ENCODE measurements at places on chromosomes 12 and 14.

- DNase-seq = no peak
Observed at GRCh38 chr12:121222847-121223246, 12.9 kb downstream of the P2RX4 start.

DNA sequence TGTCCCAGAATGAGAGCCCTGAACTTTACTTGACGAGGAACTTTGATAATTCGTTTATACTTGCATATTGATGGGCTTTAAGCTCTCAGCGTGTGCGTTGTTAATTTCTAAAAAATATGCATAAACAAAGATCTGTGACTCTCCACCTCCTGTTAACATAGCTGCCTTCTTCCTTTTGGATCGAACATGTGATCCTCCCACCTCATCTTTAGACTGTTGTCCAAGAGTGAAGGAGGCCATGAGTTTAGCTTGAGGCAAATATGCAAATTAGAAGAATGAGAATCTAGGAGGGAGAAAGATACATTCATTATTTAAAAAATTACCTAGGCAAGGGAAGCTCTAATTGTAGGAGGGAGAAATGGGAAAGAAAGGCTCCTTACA lies 617 bp downstream of the TTC8 start:
- DNase-seq = no peak

- DNase-seq = no peak
Observed at GRCh38 chr14:57161583-57162234, 107.0 kb downstream of the EXOC5 start.

GRCh38 chr14:95192311-95192710 lies 35.0 kb upstream of the DICER1 start:
- no peak for DNase-seq

GRCh38 chr14:50985124-50985858 lies 41.0 kb upstream of the PYGL start:
- DNase-seq = no peak

DNA sequence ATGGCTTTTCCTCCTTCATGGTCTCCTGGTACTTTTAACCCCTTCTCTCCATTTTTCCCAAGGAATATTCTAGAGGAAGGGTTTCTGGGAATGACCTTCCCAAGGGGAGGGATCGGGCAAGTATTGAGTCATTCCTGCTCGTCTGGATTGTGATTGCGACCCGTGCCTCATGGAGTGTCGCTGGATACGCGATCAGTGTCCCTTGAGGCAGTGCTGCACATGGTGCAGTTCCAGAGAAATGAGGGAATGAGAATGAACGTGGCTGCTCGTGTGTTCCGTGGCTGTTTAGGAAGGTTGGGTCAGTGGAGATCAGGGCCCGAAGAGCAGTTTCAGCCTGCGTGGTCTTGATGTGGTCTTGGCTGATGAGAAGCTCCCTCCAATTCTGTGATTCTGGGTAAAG lies 234.4 kb downstream of the CACNA1C start:
- no peak for DNase-seq

GRCh38 chr12:58249610-58250009 lies 308.2 kb downstream of the ATP23 start:
- DNase-seq = no peak

- no peak for DNase-seq
Observed at GRCh38 chr12:39807043-39807442, 187.4 kb upstream of the ABCD2 start.

GRCh38 chr12:122227341-122227740 lies 1.5 kb upstream of the DIABLO start:
- no peak for DNase-seq

- DNase-seq = peak; percentile 1
Observed at GRCh38 chr14:22070119-22070982, 396.7 kb upstream of the OR4E1 start.

- DNase-seq = no peak
Observed at GRCh38 chr14:99508896-99509629, 27.9 kb downstream of the CCNK start.

- DNase-seq = no peak
Observed at GRCh38 chr14:50974118-50974517, 29.8 kb upstream of the PYGL start.

DNA sequence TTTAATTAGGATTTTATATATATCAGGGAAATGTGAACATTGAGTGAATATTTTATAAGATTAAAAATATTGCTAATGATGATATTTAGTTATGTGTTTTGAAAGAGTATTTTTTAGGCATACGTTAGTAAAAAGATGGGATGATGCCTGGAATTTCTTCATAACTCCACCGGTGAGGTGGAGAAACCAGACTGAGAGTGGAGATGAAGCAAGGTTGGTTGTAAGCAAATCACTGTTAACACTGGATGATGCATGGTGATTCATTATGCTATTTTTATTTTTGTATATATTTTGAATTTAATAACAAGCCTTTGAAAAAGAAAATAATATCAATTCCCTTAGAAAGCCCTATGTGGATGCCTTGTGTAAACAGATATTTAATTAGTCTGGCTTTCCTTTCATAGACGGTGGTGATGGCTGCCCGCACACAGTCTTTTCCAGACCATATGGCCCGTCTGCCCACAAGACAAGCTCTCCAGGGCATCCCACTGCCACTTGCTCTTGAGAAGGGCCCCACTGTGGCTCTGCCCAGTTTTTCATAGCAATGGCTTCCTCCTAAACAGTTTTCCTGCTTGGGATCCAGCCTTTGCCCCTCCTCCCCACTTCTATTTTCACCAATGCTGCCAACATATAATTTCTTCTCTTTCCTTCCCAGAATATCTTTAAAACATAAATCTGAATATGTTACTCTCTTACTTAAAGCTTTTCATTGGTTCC lies 95.4 kb downstream of the HELB start:
- DNase-seq = no peak

GRCh38 chr12:48852734-48853688 lies 1.0 kb upstream of the DDX23 start:
- DNase-seq = peak; percentile 79

DNA sequence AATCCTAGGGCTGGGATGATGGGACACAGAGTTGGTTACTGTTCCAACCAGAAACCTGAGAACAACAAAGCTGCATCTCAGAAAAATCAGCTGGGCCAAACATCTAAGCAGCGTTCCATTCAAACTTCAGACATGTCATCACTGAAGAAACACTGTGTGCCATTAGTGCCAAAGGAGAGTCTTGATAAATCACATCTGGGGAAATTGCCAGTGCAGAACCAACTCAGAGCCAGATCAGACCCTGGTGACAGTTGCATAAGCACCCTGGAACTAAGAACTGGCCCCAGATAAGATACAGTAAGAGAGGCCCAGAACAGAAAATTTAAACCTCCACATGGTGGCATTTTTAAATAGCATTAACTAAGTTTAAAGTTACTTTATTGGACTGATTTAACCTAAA lies 482.8 kb downstream of the PRKD1 start:
- DNase-seq = no peak

GRCh38 chr12:57481671-57482070 lies 2.0 kb upstream of the ARHGAP9 start:
- DNase-seq = no peak

GRCh38 chr14:29814156-29815015 lies 113.3 kb downstream of the PRKD1 start:
- no peak for DNase-seq

GRCh38 chr14:89304561-89304960 lies 112.5 kb downstream of the FOXN3 start:
- DNase-seq = no peak

- no peak for DNase-seq
Observed at GRCh38 chr12:16612647-16613046, 6.7 kb upstream of the LMO3 start.

- no peak for DNase-seq
Observed at GRCh38 chr12:89421092-89421835, 69.0 kb upstream of the DUSP6 start.

DNA sequence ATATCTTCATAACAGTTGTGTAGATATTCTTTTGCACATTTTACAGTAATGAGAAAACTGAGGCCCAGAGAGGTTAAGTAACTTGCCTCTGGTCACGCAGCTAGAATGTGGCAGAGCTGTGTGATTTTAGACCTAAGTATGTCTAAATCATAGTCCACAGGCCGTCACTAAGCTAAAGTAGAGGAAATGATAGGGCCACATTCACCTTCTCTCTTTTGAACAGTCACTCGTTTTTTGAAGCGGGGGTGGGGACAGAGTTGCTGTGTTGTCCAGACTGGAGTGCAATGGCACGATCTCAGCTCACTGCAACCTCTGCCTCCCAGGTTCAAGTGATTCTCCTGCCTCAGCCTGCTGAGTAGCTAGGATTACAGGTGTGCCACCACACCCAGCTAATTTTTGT lies 68.5 kb downstream of the RASSF3 start:
- DNase-seq = no peak

DNA sequence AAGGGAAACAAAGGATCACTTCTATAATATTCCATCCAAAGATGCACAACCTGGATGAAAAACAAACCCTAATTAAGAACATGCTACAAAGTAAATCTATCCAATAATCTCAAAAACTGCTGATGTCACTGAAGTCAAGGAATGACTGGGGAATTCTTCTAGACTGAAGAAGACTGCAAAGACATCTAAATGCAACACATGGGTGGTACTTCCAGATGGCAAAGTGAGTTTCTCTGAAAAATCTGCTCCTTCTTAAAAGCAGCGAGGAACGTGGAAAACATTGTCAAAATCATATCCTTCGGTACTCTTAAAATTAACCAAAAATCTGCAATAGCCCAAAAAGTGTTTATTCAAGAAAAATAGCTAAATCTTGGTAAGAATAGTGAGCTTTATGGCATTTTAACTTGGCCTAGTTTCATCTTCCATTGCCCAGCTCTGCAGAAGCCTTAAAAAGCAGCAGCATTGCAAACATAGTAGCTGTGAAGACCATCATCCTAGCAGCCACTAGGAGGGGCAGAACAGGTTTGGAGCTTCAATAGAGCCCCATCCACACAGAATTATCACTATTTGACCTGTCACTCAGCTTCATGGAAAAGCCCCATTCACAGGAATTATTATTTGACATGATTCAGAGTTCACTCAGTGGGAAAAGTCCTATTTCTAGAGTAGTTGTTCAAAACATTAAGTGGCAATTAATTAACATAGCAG lies 7.4 kb downstream of the CLEC14A start:
- DNase-seq = no peak

GRCh38 chr12:54631988-54632728 lies 2.5 kb downstream of the LACRT start:
- no peak for DNase-seq

Data from activated CD4-positive, CD25-positive, alpha-beta regulatory T cell (primary cell).